ENCODE measurements at places on chromosomes 4 and X.

- no peak for DNase-seq
These were observed 35.9 kb downstream of the WDR1 start for GRCh38 chr4:10080589-10081217.

- DNase-seq, result peak; percentile 20
These were observed 8.8 kb upstream of the MND1 start for GRCh38 chr4:153335665-153336064.

- DNase-seq, result peak; percentile 15
These were observed 506.9 kb upstream of the PCDH10 start for GRCh38 chr4:132642016-132642817.

DNA sequence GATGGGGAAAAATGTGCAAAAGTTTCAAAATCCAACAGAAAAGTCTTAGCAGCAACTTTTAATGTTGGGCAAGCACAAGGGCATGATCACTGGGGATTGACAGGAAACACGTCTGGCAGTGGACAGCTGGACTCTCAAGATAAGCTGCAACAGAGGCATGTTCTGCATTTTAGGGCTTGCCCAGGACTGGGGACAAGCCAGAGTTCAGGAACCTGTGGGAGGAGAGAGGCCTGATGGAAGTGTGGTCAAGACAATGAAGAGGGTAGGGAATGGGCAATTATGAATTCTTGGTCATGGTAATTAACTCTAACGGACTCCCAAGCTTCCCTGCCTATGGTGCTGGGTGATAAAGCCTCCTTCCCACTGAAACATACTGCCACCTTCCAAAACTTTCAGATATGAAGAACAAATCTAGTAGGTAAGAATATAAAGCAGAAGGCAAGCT lies 48.4 kb downstream of the ANXA3 start:
- DNase-seq, result no peak

- DNase-seq, result no peak
These were observed 432.5 kb upstream of the FAM47C start for GRCh38 chrX:36575670-36576069.

GRCh38 chr4:145732001-145732815 lies 52.3 kb downstream of the C4orf51 start:
- no peak for DNase-seq

DNA sequence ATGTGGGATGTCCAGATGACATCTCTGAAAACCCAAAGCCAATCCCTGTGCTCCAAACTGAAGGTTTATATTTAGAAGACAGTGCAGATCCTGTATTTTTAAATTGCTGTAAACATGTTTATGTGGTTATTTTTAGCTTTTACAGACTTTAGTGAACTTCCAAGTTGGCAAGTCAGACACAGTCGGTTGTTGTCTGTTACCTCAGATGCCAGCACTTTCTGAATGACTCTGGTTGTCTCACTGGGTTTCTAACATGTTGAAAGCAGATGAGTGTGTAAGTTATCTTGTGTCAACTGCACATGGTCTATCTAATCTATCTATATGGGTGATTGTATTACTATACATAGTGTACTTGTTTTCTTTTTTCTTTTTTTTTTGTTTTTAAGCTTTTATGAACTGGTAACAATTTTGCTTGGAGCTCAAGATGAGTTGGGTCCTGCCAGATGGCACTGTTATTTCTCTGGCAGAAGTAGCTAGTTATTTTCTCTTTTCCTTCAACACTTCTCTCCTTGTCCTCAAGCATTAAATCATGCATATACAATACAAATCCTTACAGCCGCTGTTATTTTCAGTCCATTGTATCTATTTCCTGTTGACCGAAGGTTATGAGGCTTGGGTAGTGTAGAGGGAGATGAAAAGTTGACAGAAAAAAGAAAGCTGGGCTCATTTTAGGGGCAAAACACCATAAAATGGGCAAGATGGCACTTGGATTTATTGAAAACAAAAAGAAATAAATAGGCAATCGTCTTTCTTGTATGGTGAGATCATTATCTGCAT lies 66.3 kb downstream of the GAB1 start:
- DNase-seq, result no peak

- no peak for DNase-seq
These were observed 9.7 kb upstream of the CHRDL1 start for GRCh38 chrX:110805303-110805702.

DNA sequence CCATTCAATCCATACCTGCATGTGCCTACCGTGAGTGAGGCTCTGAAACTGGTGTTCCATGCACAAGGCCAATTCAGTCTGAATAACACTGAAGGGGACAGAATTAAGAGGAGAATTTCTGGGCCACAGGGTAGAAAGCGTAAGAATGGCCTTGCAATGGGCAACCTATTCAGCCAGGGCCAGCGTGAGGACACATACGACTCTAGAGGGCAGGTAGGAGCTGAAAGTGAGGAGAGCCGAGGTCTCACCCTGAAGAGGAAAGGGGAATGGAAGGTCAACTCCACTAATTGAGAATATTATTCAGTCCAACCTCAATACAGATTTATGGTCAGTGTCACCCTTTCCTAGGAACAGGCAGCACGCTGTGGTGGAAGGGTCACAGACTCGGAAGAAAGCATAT lies 202.2 kb downstream of the TRIML1 start:
- no peak for DNase-seq

DNA sequence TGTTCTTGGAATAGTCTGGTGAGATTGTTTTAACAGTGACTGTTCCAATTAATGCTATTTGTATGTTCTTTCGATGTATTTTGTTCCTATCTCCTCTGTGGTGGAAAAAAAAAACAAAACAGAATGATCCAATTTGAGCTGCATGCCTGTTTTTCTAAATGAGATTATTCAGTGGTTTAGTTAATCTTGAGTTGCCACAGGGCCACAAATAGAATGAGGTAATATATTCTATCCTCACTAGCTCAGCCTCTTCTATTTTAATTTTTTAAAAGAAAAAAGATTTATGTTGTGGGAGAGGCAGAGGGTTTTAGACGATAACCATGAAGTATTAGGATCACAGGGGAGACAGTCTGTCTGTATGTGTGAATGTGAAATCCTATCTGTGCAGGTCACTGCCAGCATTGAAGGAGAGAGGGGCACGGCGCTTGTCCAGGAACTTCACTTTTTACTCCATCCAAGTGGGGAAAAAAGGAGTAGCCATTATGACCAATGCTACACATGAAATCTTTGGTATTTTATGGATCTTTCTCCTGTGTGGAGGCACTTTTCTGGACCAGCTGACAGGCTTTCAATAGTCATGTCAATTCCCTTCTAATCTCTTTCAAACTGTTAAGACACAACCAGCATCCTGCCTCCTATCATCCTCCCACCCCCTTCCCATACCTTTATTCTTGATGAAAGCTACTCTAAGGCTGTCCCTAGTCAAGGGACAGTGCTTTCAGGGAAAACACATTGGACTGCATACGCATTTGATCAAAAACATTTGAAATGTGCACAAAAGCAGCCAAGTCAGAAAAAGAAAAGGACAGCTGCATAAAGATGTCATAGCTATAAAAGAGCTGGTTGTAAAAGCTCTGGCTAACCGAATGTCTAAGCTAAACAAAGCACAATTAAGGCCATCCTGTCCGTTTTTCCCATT lies 1063.8 kb upstream of the INTU start:
- no peak for DNase-seq

DNA sequence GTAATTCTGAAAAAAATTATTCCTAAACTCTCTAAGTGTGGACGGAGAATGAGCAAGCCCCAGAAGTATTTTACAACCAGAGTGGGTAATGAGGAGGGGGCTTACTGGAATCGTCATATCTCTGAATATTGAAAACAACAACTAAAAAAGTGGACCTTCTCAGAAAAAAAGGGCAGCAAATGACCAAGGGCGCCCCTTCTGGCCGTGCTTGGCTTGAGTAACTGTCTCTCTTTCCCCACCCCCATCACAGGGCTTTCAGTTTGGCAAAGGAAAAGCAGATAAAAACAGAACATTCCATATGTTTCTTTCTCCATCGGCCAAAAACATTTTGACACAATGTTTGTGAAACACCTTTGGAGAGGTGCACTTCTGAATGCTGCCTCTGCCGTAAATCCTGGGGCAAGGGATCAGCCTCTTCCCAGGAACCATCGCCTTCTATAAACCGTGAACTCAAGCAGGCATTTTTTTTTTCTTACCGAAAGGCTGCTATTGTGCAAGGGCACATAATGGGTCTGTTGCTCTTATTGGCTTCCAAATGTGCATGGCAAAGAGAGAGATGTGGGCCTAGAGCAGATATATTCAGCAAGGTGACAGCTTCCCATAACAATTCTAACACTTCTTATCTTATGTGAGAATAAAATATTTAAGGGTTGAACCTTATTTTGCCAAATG lies 115.4 kb downstream of the PARM1 start:
- no peak for DNase-seq

- DNase-seq, result peak; percentile 30
These were observed 74.8 kb downstream of the IL15 start for GRCh38 chr4:141711211-141711610.

DNA sequence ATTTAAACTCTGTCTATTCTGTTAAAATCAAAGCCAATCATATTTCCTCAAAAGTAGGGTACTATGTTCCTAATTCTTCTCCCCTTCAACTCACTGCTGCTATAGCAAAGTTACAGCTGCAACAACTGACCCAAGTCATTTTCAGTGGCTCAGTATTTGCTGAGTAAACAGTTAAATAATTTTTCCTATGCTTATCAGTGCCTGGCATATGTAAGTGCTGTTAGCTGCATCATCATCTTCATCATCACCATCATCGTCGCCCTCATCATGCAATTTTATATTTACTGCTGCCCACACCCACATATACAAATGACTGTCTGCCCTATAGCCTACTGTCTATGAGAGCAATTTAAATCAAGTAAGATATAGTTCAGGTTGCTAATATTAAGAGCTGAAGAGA lies 21.9 kb downstream of the COQ2 start:
- no peak for DNase-seq

DNA sequence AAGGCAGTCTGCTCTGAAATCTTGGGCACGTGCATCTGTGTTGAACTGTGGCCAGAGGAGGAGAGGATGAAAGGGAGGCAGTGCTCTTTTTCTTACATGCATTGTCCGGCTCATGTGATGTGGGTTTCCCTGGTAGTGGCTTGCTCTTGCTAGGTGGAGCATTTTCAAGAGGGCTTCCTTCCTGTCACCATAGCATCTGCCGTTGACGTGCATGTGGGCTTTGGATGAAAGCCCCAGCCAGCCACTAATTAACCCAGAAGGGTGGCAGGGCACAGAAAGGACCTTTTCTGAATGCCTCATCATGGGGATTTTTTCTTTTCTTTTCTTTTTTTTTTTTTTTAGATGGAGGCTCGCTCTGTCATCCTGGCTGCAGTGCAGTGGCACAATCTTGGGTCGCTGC lies 121.3 kb downstream of the GPR143 start:
- DNase-seq, result no peak

- DNase-seq, result no peak
These were observed 6.8 kb upstream of the MGST2 start for GRCh38 chr4:139658586-139659382.

GRCh38 chr4:149702414-149703293 lies 113.0 kb downstream of the IQCM start:
- no peak for DNase-seq

GRCh38 chrX:129641941-129642340 lies 12.8 kb downstream of the APLN start:
- DNase-seq, result peak; percentile 42

GRCh38 chr4:38123555-38123954 lies 163.4 kb downstream of the PTTG2 start:
- no peak for DNase-seq

DNA sequence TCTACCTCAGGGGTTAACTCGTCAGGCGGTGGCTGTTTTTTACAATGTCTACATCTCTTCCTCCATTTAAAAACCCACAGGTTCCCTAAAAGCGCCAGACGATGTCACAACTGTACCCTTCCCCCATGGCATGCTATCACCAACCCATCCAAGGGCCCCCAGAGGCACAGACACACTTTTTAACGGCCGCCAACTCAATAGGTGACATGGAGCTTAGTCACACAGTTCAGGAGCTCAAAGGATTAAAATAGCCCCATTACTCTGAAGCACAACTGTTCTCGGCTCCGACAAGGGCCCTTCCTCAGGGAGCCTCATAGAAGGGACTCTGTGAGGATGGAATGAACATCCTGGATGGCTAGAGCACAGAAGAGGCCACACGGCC lies 12.4 kb downstream of the SH3KBP1 start:
- peak; percentile 8 for DNase-seq

- no peak for DNase-seq
These were observed 94.2 kb downstream of the LARP1B start for GRCh38 chr4:128155231-128155855.

DNA sequence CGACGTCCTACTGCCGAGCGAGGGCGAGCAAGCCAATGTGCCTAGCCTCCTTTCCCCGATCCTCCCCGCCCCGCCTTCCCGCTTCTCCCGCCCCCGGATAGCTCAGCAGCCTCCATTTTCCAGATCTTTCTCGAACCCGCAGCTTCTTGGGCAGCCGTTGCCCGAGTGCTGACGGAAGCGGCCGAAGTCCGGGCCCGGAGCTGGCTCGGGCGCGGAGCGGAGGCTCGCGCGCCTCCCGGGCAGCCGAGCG lies 172 bp upstream of the HSPA4L start:
- peak; percentile 88 for DNase-seq

GRCh38 chr4:33831442-33832066 lies 2412.8 kb downstream of the ARAP2 start:
- peak; percentile 80 for DNase-seq

DNA sequence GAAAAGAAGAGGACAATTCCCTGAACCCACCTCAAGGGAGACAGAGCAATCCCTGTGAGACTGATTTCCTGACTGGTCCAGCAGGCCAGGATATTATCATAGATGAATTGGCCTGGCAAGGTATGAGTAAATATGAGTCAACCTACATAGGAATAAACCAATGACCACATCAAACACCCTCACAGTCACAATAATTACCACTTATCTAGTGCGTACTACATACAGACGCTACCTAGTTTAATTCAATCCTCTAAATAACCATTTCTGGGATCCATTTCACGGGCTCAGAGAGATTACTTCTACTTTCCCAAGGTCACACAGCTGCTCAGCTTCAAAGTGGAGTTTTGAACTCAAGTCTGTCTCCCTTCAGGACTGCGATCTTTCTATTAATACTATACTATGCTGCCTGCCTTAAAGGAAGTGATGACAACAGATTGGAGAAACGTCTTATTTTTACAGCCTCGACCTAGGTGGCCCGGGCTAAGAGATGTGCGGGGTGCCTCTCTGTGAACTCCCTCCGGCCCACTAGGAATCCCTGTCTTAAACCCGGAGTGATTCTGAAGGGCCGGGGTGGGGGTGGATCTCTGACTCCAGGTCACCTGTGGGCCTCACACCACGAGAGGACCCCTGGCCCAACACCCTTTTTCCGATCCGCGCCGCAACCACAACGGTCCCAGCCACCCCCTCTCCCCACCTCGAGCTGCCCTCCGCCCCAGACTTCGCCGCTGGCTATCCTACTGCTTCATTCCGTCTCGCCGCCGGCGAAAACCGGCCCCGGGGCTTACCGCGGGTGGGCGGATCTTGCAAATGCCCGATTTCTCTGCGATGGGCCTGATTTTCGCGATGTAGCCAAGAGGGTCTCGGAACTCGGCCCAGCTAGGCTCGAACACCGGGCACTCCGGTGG lies 800 bp downstream of the KDM5C start:
- DNase-seq, result peak; percentile 49

DNA sequence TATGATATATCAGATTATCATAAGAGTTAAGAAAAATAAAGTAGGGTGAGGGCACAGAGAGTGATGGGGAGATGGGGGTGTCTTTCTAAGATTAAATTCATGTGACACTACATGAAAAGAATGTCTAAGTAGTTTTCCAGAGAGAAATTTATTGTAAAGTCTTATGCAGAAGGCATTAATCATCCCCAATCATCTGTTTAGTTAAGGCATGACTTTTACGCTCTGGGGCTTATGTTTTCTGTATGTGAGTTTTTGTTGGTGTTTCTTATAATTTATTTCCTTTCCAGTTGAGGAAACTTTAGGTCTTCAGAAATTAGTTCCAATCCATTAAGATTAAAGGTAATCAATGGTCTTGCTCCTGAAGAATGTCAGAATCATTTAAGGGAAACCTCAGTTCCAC lies 383.0 kb upstream of the GALNT7 start:
- peak; percentile 26 for DNase-seq

All from EL (cell line).